Activated CD4-positive, alpha-beta T cell treated with anti-CD3 and anti-CD28 coated beads, Interleukin-2, amount 10 ng/mL, durations not matched to agents 7 days and 5 days (primary cell): ENCODE measurements at places on chromosomes 11 and 22. TPM values are rescaled to one million over a fixed set of nuclear protein-coding genes. Genes with fewer than 3 reads are reported as not detected.

Gene AIFM3
- total RNA-seq = 0.25 TPM

Gene EHF
- total RNA-seq = 0.47 TPM

Gene DDIAS
- total RNA-seq = 14.7 TPM

Gene LUZP2
- total RNA-seq = not detected

Gene USH1C
- not detected for total RNA-seq

Gene ADORA2A
- total RNA-seq = 25.3 TPM

Gene CASP5
- total RNA-seq = not detected

Gene EI24
- total RNA-seq = 37.3 TPM

Gene MYRF
- 1.1 TPM for total RNA-seq

Gene MMP12
- total RNA-seq = not detected

Gene PTPMT1
- 34.2 TPM for total RNA-seq

Gene OR51E2
- total RNA-seq = not detected

Gene C11orf86
- not detected for total RNA-seq
